Stimulated activated CD8-positive, alpha-beta memory T cell treated with anti-CD3 and anti-CD28 coated beads, Interleukin-15, amount 100 ng/mL, for 48 hours (primary cell): ENCODE measurements at places on chromosomes 12 and 14.

GRCh38 chr12:104494137-104494792, 37.5 kb downstream of the CHST11 start:
- peak; percentile 64 for DNase-seq

- no peak for DNase-seq
Observed at GRCh38 chr12:22467190-22467589, 77.2 kb downstream of the C2CD5 start.

- no peak for DNase-seq
Observed at GRCh38 chr14:94192536-94192935, 18.4 kb downstream of the PPP4R4 start.

- DNase-seq, result no peak
Observed at GRCh38 chr14:86373886-86374285, 843.9 kb downstream of the FLRT2 start.

DNA sequence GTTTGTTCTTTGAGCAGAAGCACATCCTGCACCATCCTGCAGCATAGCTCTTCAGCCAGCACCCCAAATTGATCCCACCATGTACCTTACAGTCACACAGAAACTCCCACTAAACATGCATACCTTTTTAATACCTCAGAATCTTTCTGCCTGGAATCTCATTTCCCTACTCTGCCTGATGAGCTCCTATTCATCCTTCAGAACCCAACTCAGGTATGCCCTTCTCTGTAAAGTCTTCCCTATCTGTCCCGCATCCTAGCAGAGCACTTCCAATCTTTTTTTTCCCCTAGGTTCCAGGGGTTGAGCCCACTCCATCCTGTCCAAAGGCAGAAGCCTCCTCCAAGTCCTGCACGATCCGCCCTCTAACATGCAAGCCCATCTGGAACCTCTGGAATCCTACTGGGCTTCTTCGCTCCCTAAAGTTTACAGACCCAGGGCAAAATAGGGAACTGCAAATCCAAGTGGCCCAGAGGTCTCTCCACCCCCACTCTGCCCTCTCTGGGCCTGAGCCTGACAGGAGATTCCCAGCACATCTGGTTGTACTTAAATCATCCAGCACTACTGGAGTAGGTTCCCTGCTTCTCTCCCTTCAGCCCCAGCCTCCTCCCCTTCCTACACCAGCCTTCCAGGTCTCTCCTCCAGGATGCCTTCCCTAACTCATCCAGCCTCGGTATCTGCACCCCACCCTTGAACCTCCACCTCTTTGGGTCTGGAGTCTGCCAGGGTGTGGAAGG, 4.1 kb upstream of the FIGNL2 start:
- no peak for DNase-seq

GRCh38 chr14:30848449-30849240, 25.7 kb upstream of the COCH start:
- no peak for DNase-seq

DNA sequence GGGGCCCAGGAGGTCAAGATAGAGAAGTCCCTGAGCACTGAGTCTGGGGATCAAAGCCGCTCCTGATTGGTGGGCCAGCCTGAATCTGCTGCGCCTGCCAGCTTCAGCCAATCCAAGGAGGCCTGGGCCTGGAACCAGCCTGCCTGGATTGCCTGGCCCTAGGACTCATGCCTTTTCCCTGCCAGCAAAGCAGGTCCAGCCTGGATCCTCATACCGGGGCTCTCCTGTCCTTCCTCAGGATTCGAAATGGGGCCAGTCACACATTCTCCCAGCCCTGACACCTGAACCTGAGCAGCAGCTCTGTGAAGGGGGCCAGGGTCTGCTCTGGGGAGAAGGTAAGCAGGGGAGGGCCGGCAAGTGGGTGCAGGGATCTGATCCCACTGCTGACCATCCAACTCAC, 81.9 kb downstream of the NINJ2 start:
- DNase-seq, result no peak

GRCh38 chr14:33362934-33363333, 424.3 kb downstream of the NPAS3 start:
- DNase-seq, result no peak

DNA sequence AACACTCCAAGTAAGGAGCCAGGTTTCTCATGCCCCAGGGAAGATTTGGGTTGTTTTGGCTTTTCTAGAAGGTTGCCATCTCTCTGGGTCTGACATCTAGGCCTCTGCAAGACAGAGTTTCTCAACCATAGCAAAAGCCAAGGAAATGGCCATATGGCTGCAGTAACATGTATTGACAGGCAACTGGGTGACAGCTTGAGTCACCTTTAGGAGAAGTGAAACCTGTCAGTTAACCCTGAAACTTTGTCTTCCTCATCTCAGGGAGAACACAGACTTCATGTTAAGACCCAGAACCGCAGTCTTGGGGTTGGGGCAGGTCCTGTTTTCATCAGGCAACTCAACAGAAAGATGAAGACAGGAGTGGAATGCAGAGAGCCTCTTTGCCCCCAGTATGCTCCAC, 46.0 kb upstream of the PLBD1 start:
- DNase-seq, result no peak

DNA sequence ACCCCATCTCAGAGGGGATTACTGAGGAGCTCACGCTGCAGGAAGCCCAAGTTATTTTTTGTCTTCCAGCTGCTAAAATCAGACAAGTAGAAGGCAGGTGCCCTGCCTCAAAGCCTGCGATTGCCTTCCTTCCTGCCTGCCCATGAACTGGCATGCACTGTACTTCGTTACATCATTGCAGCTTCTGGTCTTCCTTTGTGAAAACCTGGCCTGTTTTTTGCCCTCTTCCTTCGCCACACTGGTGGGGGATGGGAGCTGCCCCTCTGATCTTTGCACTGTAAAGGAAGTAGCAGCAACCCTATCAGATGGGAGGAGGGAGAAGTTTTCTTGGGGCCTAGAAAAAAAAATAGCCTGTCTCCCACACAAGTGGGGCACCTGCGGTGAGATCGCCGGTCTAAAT, 1098.7 kb downstream of the BCL11B start:
- DNase-seq, result no peak

DNA sequence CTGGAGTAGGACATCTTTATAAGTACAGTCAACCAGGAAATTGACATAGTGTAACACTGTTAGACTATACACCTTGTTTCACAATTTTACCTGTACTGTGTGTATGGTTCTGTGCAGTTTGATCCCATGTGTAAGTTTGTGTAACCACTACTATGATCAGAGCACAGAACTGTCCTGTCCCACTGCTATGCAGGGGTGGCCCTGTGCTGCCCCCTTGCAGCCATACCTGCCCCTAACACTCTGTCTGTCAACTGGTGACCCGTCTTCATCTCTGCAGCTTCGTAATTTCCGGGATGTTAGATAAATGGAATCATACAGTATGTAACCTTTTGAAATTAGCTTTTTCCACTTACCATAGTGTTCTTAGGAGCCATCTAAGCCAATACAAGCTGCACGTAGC, 58.7 kb upstream of the RD3L start:
- DNase-seq, result no peak

GRCh38 chr12:65830305-65830704, 6.0 kb downstream of the HMGA2 start:
- no peak for DNase-seq

- DNase-seq, result peak; percentile 63
Observed at GRCh38 chr14:73741386-73741875, 27.2 kb upstream of the PNMA1 start.

- DNase-seq, result no peak
Observed at GRCh38 chr14:103543140-103543539, 14.1 kb downstream of the TRMT61A start.

DNA sequence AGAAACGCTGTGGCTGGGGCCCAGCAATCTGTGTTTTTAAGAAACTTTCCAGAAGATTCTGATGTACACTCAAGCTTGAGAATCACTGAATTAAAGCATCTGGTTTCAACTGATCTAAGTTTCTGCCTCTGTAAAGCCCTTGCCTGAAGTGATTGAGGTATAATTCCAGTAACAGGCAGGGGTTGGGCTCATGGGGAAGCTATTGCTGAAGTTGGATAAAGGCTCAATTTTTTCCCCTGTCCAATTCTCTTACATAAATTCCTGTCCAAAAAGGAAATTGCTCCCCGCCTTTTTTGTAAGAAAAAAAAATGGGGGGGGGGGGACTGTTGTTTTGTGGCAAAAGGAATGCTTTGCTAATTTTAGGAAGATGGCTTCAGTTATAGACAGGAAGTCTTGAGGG, 337.4 kb downstream of the NUAK1 start:
- DNase-seq, result no peak

GRCh38 chr14:58637391-58638230, at the start of gene DACT1:
DACT1 (plus strand) TSS chr14:58637962; CDS start chr14:58638203, 241 bp downstream.
- peak; percentile 37 for DNase-seq

DNA sequence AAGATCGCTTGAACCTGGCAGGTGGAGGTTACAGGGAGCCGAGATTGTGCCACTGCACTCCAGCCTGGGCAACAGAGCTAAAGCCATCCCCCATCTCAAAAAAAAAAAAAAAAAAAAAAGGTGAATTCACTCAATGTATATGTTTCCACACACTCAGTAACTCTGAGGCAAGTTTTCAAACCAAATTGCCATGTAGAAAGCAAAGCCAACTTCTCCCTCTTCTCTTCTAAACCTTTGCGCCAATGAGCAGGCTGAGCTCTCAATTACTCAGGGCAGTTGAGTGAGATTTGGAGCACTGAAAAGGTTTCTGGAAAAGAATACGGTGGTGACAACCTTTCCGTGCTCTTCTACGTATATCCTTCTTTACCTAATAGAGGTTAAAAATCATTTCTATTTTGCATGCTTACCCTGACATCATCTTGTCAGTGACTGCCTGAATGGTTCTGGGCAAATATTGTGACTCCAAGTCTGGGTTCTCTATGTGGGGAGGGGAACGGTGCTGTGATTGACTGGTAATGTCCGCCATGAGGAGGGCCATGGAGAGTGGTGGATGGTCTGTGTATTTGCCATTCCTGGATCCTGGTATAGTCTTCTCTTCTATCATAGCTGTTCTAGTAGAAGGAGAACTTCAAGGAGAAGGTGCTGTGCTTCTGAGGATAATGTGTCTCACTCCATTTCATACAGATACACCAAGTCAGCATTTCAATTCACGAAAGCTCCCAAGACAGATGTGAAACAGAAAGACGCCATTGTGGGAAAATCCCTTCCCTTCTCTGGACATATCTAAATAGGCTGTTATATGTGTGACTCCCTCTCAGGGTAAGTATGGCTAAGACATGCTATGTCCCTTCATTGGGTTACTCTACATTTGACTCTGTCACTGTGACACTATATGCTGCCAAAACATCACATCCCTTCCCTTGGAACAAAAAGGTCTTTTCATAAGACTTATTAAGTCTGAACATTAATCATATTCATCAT, 46.2 kb upstream of the MED13L start:
- DNase-seq, result no peak

DNA sequence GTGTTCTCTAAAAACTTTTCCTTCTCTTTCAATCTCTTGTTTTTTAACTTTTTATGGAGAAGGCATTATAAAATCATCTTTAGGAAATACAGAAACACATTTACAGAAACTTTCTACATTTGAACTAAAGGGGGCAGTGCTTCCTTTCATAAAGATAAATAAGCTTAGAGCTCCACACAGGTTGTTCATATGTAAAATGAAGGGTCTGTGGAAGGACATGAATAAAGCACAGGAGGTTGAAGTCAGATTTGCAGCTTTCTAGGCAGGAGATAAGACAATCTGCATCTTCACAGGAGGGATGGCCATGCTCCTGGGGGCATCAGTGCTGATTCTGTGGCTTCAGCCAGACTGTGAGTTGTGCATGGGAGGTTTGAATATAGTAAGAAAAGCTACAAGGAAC, 426.0 kb downstream of the DAD1 start:
- no peak for DNase-seq

- no peak for DNase-seq
Observed at GRCh38 chr12:88468581-88468980, 111.7 kb downstream of the KITLG start.

DNA sequence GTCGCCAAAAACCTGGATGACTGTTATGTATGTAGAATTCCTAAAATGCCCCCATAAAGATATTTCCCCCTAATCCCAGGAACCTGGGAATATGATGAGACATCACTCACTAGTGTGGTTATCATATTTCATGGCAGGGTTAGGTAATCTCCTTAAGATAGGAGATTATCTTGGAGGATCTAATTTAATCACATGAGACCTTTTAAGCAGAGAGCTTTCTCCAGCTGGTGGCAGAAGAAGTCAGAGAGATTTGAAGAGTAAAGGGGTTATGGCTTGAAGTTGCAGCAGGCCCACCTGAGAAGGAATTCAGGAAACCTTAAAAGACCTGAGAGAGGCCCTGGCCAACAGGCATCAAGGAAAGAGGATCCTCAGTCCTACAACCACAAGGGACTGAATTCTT, 53.6 kb downstream of the DYRK2 start:
- no peak for DNase-seq

DNA sequence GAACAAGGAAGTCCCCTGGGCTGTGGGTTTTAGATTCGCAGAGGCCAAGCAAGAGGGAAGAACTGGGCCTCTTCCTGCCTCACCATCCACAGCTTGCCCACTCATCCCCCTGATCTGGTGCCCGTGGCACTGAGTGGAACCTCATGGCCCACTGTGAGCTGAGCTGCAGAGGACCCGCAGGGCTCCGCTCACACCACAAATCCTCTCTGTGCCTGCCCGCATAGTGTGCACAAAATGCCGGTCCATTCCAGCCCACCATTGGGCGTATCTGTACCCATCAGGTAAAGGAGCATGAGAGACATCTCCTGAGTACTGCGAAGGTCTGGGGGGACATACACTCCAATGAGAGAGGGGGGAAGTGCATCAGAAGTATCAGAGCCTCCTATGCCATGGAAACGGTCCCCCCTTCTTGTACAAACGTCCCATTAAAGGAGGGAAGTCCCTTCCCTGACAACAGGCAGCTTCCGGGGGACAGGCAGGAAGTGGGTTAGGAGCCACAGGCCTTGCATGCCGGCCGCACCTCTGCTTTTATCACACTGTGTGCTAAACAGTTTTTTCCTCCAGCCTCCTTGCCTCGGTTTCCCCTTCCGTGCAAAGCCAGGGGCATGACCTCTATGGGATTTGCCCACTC, 309.4 kb upstream of the DIO3 start:
- DNase-seq, result no peak

GRCh38 chr14:55645145-55645544, 65.1 kb downstream of the KTN1 start:
- DNase-seq, result no peak

GRCh38 chr12:13940335-13940865, 41.0 kb downstream of the GRIN2B start:
- no peak for DNase-seq

DNA sequence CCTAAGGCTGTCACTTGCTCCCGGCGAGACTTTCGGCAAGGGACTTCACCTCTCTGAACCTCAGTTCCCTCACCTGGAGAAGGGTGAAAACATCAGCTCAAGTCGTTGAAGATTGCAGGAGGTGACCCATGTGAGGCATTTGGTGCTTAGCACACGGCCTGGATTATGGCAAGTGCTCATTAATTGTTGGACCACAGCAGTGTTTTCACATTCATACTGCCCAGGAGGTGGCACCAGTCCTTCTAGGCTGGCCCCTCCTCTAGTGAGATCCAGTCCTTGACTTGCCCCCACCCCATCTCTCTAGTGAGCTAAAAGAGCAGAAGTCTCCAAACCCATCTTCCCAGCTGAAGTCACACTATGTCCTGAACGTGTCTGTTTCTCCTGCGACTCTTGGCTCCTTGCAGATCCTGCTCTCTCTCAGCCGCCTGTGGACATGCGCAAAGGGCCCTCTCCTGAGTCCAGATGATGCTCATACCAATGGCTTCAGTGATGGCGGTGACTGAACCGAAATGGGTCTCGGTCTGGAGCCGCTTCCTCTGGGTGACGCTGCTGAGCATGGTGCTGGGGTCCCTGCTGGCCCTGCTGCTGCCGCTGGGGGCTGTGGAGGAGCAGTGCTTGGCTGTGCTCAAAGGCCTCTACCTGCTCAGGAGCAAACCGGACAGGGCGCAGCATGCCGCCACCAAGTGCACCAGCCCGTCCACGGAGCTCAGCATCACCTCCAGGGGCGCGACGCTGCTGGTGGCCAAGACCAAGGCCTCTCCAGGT, 1.6 kb downstream of the FICD start:
- DNase-seq, result no peak
